ENCODE measurements at places on chromosomes 12 and 14.

- DNase-seq, result peak; percentile 89
Observed at GRCh38 chr12:83985084-83985483, 927.5 kb downstream of the SLC6A15 start.

GRCh38 chr14:76910371-76910890 is 84.2 kb downstream of the LRRC74A start:
- no peak for DNase-seq

DNA sequence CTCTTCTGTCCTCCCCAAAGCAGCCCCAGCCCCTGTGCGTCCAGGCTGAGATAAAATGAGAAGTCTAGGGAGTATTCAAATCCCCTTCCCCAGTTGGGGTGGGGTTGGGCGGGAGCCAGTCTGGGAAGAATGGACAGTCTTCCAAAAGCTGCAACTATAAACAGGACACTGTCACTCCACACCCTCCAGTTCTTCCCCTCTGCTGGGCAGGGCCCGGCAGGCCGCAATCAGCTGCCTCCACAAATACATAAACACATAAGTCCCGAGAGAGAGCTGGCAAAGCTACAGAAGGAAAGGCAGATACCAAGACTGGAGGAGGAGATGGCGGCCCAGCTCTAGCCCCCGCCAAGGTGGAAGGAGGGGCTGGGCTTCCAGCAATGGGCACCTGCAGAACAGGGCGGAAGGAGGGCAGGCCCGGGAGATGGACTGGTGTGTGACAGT is 12.7 kb downstream of the LTBP2 start:
- no peak for DNase-seq

DNA sequence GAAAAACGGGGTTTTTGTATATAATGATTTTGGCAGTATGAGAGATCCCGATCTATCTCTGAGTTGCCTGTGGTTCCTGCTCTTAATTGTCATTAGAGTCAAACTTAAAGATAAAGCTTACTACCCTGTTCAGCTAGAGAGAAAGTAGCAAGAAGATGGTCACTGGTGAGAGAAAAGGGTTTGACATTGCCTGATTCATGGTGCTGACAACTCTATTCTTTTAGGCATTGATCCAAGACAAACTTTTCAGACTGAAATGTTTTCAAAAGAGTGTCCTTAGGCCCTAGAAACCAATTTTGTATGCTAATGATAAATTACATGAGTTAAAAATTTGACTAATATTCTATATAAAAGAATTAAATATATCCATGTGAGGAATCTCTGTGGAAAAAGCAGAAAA is 35.1 kb downstream of the PELI2 start:
- DNase-seq, result no peak

DNA sequence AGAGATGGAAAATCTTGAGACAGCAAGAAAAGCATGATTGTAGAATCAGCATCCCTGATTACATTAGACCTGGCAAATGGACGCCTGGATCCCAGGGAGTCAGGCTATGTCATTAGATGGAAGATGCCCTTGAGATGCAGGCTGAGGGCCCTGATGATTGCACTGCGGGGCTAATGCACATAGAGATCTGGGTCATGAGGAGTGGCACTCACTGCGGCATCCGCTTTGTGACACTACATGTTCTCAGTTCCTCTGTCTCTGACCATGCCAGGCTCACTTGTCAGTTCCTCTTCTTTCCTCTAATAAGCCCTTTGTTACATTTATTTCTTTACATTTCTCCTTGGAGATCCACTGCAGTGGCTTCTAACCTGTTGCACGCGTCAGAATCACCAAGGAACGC is 70.1 kb upstream of the GPATCH2L start:
- no peak for DNase-seq

GRCh38 chr12:109475993-109476806 is 900 bp downstream of the KCTD10 start:
- no peak for DNase-seq

- no peak for DNase-seq
Observed at GRCh38 chr12:126055521-126055920, 990.3 kb downstream of the AACS start.

DNA sequence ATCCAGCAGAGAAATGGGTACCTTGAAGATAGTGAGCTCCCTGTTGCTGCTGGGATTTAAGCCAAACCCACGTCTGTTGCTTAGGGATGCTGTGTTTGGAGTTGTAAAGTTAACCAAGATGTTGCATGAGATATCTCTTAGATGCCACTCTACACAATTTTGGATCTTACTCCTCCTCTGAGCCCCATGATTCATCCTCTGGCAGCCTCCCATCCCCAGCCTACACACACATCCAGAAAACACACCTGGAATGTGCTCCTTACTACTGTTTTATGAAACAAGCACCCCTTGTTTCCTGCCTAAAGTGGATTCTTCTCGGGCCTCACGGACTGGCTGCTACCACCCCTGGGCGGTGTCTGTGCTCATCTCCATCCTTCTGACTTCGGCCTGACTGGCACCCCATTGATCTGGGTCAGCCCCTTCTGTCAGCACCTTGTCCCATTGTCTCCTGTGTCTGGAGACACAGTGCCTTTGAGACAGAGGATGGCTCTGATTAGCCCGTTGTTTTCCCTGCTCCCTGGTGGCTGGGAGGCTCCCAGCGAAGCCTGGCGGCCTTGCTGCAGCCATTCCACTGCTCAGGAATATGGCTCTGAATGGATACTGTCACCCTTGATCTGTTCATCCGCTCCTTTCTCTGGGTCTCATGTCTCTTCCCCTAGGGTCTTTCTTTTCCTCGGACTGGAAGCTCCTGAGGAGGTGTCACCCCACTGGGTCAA is 24.3 kb downstream of the TSPAN9 start:
- DNase-seq, result no peak

DNA sequence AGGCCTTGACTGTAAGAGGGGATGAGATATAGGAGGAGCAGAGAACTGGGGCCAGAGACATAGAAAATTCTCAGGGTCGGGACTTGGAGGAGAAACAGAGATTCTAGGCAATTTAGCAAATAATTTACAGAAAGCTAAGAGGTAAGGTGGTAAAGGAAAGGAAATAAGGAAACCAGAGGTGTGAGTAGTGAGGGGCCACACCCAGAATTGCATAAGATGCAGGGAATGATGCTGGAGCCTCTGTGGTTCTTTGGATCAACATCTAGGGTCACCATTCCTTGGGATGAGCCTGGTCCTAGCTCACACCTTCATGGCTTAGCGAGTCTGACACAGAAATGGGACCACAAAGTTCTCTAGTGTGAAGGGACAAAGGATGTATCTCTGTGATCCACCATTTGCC is 949 bp upstream of the SDR9C7 start:
- no peak for DNase-seq

DNA sequence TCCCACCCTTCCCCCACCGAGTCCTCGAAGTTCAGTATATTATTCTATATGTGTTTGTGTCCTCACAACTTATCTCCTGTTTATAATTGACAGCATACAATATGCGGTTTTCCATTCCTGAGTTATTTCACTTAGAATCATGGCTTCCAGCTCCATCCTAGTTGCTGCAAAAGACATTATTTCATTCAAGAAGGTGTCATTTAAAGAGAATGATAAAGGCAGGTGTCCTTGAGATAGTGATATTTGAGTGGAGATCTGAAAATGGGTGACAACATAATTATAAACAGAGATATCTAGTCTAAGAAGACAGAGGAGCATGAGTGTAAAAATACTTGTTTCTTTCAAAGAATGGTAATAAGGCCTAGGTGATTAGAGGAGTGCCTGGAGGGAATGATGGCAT is 876.8 kb downstream of the SLC6A15 start:
- DNase-seq, result no peak

GRCh38 chr14:104120281-104120741 is 18.1 kb upstream of the KIF26A start:
- DNase-seq, result no peak

- peak; percentile 70 for DNase-seq
Observed at GRCh38 chr12:57839996-57840395, 6.5 kb downstream of the CTDSP2 start.

DNA sequence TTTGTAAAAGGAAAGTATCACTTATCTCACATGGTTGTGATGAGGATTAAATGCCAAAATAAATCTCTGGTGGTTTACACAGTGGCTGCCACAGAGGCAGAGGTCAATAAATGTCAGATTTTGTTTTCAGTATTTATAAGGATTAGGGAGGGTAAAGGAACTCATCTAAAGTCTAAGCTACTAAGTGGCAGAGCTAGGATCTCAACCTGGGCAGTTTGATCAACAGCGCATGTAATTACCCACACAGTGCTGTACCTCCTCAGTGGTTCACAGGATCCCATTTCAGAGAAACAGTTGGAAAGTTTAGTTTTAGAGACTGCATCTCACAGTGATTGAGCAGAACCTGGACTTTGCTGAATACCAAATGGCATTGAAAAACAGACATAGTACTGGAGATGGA is 44.9 kb upstream of the RIC8B start:
- no peak for DNase-seq

GRCh38 chr14:87916886-87917275 is 76.1 kb downstream of the GALC start:
- DNase-seq, result no peak

- no peak for DNase-seq
Observed at GRCh38 chr12:53093777-53094393, 3.6 kb upstream of the IGFBP6 start.

DNA sequence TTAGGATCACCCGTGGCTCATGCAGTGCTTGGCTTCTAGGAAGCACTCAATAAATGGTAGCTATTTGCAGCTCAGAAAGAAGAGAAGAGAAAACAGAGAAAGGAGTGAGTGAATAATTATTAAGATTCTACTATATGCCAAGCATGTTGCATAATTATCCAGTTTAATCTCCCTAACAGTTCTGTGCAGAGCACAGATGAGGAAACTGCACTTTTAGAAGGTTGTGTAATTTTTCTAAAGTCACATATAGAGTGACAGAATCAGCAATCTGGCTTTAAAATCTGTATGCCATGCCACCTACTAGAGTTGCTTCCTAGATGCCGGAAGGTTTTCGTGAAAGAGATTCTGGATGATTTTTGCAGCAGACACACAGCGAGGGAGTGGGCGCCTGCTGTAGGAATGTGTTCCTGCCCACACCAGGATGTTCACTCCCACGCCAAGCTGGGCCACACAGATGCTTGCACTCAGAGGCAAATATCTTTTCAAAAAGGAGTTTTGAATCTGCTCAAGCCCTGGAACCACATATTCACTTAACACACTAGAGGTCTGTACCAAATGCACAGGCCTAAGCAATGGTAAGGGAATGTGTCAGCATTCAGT is 50.2 kb upstream of the SMCO2 start:
- DNase-seq, result no peak

DNA sequence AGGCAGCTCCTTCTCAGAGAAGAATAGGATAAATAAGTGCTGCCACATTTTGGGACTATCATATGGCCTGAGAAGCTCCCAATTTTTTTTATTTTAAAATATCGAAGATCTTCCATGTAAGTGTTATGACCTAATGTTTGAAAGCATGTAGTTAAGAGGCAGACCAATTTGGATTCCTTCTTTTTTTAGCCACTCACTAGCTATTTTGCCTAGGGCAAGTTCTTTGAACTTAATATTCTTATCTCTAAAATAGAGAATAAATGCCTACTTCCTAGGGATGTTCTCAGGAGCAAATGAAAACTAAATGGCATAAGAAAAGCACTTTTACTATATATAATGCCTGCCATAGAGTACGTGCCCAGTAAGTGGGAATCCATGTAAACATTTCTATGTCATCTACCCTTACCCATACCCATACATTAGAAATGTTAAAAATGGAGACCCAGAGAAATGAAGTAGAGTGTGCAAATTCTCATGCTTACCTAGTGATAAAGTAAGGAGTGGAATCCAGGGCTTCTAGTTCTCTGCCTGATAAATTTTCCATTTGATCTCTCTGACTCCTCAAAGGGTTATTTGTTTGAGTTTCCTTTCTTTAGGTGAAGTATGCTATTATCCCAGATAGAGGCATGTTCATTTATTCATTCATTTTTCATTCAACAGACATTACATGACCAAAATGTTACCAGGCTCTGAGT is 148.3 kb downstream of the TGFB3 start:
- no peak for DNase-seq

DNA sequence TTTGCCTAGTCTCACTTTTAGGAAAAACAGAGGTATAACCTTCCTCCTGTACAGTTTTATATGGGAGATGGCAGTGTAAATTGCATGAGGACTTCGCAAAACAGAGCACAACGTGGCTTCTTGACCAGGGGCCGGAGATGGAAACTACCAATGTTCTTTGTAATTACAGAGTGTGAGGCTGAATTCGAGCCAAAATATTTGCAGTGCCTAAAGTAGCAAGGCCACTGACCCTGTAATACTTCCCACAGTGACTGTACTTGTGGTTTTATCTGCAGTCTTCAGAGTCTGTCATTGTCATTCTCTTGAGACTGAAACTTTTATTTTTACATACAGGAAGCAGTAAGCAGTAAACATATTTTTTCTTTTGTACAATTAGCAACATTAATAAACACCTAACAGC is 98.9 kb downstream of the RERG start:
- DNase-seq, result no peak

DNA sequence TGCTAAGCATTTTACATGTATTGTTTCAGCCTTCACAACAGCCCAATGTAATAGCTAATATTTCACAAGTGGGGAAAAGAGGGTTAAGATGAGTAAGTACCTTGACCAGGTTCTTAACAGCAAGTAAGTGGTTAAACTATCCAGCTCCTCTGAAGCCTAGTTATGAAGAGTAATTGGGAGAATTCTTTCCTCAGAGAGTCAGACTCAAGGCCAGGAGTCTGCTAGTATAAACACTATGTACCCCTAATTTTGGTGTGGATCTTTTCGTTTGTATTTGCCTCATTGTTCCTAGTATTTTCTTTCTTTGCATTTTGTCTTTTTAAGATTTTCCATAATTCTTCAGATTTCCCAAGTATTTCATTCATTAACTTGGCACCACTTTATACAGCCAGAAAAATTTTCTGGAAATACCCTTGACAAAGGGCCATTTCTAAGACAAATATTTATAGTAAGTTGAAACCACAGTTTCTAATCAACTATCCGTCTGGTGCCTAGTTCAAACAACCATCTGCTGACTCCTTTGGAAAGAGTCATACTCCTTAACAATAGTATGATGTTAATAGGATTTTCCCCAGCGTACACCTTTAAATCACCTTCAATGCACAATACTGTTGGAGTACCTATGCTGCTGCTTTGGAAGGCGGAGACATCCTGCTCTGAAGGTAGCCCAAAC is 81.2 kb downstream of the SCAF11 start:
- DNase-seq, result no peak

- no peak for DNase-seq
Observed at GRCh38 chr12:58184212-58184611, 242.8 kb downstream of the ATP23 start.

DNA sequence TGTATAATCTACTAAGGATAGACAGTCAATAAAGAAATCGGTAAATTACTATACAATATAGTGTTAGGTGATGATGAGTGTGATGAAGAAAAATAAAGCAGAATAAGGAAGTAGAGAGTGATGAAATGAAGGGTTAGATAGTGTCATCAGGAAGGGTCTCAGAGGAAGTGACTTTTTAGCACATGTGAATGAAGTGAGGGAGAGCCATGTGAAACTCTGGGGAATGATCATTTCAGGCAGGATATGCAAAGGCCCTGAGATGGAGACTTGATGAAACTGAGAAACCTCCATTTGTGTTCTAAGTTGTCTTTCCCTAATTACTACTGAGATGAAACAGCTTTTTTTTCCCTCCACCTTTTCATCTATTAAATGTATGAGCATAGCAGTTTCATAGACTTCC is 19.4 kb upstream of the GNPTAB start:
- no peak for DNase-seq

DNA sequence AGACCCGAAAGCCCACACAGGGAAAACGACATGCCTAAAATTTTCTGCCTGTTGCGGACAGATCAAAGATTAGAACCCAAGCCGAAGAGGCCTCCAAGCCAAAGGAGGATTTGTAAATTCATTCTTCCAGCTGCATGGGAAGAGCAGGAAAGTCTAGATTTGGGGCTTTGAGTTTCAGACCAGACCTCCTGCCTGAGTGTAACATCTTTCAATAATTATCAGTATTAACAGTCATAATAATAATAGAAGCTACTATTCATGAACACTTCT is 1.7 kb upstream of the HSPB8 start:
- no peak for DNase-seq
